Stimulated activated CD4-positive, alpha-beta T cell treated with anti-CD3 and anti-CD28 coated beads, Interleukin-1b, Interleukin-23, amount 100 ng/mL, for 4 hours (primary cell): ENCODE measurements at places on chromosomes 1 and 21.

DNA sequence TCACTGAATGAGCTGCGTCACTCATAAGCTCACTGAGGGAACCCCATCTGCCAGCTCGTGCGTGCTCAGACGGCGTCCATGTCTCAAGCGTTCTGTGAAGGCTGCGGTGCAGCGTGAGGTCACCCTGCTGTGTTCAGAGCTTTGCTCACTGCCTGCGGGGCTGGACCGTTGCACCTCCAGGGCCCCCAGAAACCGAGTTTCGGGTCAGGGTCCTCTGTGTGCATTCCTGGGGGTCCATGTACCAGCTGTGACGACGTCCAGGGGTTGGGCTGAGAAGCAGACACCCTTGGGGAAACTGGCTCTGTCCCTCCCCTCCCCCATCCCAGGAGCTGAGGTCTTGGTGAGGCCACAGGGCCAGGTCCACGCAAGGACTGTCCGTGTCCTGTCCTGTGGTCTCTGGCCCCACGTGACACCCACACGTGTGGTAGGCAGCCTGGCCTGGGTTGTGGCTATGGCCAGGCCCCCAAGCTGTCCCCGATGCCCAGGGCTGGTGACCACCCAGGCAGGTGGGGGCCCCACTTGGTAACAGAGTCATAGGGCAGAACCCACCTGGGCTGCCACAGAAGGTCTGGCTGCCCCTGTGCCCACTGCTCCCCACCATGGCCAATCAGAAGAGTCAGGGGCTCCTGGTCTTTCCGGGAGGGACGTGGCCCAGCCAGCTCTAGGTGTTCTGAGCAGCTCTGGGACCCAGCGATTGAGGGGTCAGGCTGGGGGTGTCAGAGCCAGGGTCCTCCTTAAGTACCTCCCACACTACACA, 24.4 kb downstream of the FTCD start:
- no peak for DNase-seq

DNA sequence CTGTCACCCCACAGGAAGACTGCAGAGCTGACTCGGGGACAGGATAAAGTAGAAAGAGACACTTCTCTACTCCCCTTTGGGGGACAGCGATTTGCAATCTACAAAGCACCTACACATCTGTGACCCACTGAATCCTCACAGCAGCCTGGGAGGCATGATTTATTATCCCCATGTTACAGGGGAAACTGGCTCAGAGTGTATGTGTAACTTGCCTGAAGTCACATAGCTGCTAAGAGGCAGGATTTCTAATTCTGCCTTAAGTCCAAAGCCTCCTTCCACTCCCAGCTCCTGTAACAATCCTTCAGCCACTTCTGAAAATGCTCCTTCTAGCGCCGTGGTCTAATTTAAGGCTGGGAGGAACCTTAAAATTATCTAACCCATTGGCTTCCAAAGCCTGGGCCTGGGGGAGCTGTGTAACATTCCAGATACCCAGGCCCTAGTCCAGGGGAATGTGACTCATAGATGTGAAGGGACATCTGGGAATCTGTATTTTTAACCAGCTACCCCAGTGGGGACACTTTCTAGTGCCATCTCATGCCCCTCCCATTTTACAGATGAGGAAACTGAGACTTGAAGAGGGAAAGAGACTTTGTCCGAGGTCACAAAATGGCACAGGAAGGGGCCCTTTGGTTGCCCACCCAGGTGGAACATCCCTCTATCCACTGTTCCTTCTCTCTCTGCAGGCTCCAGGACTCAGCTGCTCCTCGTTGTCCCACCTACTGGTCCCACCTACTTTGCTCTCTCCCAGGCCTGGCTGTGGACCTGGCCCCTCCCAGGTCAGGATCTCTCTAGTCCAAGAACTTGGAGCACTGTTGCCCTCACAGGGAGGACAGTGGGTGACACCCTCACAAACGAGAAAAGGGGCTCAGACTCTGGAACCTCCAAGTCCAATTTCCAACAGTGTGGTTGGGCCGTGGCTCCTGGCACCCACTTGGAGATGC, 48.9 kb downstream of the AHDC1 start:
- no peak for DNase-seq

DNA sequence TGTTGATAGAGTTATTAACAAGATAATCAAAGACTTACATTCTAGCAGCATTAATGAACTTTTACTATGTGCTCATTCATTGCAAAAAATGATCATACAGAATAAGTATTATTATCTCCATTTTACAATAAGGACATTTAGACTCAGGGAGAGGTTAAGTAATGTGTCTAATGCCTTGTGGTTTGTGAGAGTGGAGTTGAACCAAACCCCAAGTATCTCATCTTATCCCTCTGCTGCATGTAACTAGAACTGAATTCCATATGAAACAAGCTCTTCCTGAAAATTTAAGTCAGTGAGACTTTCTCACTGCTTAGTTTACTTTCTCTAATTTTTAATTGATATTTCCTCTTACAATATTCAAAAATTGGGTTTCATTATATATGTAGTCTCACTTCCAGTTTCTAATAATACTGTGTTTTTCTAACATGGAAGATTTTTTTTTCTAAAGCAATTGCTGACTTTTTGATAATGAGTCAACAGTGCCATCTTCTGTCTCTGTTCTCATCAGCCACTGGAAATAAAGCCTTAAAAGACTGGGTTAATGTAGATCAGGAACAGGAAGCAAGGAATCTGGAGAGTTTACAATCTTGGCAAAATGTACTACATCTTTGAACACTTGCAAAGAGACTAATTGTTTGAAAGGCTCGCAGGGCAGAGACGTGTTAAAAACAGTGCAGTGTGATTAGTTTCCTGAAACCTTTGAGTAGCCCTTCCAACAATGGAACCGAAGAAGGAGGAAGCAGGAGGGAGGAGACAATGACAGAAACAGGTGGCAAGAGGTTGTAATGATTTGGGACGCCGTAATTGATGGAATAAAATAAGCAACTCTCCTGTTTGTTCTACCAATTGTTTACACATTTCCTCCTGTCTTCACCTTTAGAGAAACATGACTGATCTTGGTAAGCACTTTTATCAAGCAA, 567.6 kb downstream of the MRPL39 start:
- no peak for DNase-seq

- DNase-seq, result no peak
Measured at GRCh38 chr1:46295306-46295705, 8.1 kb downstream of the LRRC41 start.

DNA sequence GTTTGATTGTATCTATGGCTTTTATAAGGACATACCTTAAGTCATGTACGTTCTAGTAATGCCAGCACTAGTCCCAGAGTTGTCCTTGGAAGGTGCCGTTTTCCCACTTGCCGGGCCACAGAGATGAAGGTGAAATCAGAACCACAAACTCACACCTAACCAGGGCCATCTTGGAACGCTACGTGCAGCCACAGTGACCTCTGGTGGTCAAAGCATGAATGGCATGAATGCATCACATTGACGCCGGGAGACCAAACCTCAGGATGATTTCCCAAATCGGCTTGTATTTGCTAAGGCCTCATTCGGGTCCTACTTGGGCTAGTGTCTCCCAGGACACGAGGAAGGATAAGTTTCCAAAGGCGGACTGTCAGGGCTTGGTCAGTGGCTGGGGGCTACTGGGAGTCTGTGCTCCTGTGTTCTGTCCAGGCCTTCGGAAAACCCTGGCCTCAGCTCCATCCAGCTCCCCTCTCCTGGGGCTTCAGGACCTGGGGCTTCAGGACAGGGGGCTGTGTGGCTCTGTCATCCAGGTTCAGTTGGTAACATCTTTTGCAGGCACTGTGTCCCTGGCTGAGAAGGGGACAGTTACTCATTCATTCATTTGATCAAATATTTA, 260.5 kb downstream of the PRDM2 start:
- peak; percentile 44 for DNase-seq

- DNase-seq, result no peak
Measured at GRCh38 chr1:118184739-118185083, 317 bp downstream of the SPAG17 start.

GRCh38 chr1:166283190-166283589, 116.4 kb upstream of the FAM78B start:
- no peak for DNase-seq

DNA sequence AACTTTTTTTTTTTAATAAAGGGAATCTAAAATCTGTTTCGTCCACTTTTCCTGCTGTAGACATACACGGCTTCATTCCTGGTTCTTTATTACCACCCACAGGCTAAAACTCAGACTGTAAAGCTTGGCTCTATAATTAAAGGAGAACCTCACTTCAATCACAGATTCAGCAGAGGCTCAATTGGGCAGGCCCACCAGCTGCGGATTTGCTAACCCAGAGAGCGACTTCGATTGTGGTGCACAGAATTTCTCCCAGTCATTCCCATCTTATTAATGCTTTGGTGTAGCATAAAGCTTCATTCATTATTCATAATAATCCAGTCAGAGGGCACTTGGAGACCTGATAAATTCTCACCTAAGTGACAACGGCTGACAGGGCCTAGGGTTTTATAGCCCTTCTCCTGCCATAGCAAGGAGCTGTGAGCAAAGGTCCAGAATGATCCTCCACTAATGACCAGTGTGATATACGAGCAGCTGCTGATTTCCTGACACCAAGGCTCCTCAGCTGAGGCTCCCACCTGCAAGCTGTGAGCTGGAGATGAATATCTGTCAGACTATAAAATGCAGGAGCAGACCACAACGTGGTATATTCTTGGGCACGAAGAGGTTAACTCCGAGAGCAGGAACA, 149.0 kb downstream of the ATP6V1G3 start:
- no peak for DNase-seq

GRCh38 chr1:42057800-42058199, 95.4 kb upstream of the GUCA2B start:
- no peak for DNase-seq

GRCh38 chr1:25019337-25020172, 89.5 kb upstream of the RUNX3 start:
- DNase-seq, result no peak

- no peak for DNase-seq
Measured at GRCh38 chr1:169878498-169878897, 15.2 kb downstream of the SCYL3 start.
